Cortex of kidney (tissue), 1 donor: ENCODE measurements at places on chromosomes 2 and 18.

- DNase-seq, result no peak
Observed at GRCh38 chr2:222747526-222748160, 76.2 kb downstream of the MOGAT1 start.

DNA sequence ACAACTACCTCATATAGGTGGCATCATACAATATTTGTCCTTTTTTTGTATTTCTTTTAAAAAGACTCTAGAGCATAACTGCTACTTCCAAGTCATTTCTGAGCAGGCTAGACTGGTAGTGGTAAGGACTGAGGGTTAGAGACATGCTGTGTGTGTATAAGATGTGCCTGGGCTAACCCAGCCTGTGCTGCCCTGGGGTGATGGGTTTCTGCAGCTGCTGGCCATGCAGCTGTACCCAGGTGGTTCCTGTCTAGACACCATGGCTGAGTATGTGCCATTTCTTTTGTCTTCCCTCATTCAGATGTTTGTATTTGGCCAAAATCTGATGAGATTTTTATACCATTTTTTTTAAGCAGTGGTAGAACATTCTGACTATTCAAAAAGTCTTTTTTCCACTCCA is 40.0 kb downstream of the MERTK start:
- no peak for DNase-seq

DNA sequence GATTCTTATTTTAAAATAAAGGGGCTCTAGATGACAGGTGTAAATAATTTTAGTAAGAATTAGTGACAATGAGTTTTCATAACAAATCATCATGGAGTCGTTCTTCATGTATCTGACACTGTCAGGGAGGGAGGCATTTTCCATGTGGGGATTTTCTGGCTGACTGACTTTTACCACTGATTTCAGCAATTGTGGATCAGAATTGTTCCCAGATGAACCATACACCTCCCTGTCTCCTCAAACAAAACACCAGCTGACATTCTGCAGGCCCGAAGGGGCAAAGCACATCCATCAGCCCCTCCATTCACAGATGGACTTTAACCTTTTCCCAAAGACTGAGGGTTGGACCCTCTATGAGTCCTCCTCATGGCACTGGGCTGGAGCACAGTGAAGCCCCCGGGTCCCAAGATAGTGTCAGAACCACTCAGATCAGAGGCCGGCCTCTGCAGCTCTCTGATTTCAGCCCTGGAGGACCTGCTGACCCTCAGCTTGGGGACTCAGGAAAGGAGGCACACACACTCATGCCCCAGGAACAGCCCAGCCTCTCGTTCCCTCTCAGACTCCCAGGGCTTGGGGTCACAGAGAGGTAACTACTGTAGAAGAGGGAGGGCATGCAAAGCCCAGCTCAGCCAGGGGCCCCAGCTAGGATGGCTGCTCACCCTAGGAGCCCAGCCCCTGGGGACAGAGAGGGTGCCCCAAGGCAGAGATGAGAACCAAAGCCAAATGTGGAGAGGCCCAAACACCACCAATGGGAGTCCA is 43.2 kb upstream of the LOXHD1 start:
- no peak for DNase-seq

DNA sequence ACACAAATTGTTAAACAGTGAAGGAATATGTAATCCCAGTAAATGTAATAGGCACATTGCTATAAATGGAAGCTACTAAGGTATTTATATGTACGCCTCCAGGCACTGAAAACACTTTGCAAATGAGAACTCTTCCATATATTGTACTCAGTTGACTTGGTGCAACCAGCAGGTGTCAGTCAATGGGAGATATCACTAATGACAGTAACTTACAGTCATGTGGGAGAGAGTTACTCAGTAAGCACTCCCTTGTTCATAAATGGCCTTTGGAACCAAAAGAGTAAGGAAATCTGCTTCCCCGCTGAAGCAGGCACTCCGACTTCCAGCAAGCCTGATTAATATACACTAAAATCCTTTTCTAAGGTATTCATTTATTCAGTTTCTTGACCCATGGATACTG is 5.9 kb downstream of the MDH1 start:
- DNase-seq, result no peak

DNA sequence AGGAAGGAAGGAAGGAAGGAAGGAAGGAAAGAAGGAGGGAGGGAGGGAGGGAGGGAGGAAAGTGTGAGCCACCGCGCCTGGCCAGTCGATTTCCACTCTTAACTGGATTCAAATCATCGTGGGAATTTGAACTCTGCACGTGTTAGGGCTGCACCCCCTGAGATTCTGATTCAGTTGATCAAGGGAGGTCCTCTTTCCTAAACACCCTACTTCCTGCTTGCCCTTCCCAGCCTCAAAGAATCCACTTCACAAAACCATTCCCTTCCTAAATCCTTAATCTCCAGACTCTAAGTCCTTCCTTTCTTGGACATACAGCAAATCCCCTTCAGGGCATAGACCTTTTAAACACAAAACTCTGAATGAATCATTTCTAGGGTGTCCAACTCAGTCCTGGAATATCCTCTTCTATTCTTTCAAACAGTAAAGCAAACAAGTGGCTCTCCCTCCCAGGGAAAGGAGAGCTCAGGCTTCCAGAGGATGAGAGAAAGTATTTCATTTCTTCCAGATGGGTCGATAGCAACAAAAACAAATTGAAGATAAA is 68.2 kb upstream of the MBOAT2 start:
- DNase-seq, result no peak

- DNase-seq, result no peak
Observed at GRCh38 chr18:46257366-46257765, 153.2 kb downstream of the HAUS1 start.

DNA sequence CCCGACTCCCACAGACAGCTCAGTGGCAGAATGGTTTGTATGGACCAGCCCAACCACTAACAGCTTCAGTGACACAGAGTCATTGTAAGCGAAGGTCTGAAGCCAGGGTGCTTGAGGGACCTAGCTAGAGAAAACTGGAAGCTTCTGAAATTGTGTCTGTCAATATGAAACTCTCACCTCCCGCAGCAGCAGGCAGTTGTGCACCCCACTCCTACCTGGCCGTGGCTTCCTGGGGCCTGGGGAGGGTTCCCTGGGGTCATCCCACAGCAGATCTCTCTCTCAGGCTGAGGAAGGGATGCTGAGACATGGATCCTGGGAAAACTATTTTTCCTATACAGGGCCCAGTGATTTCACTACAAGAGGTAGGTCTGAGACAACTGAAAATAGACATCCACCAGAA is 229.5 kb downstream of the TFCP2L1 start:
- no peak for DNase-seq

- DNase-seq, result no peak
Observed at GRCh38 chr18:14014456-14014855, 99.1 kb upstream of the MC2R start.

DNA sequence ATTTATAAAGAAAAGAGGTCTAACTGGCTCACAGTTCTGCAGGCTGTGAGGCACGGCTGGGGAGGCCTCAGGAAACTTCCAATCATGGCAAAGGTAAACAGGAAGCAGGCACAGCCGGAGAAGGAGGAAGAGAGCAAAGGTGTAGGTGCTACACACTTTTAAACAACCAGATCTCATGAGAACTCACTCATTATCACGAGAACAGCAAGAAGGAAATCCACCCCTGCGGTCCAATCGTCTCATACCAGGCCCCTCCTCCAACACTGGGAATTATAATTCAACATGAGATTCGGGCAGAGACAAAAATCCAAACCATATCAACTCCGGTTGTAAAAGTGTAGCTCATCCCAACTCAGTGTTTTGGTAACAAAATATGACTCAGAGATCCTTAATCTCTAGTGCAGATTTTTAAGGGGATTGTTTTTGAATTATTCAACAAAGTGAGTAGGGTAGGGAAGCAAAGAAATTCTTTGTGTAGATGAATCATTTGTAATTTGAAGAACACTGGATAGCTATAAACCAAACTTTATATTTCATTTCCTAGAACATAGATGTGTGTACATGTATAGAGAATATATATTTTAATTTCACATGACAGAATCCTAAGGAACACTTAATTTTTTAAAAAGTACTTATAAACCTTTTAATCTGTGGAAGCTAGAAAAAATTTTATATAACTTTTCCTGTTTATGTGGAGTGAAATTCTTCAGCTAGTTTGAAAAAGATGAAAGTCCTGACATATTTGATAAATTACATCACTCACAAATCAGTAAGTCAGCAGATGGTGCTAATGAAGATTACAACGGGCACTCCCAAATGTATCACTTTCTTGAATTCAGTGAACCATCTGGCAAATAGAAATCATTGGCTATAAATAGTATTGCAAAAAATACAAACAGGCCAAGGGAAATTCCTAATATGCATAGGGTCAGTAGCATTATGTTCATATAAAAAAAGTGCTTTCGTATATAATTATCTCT is 130.1 kb downstream of the OLA1 start:
- DNase-seq, result no peak

- no peak for DNase-seq
Observed at GRCh38 chr18:8045160-8045883, 478.2 kb downstream of the PTPRM start.

GRCh38 chr2:9118383-9118960 is 88.1 kb upstream of the ASAP2 start:
- DNase-seq, result no peak

GRCh38 chr2:189379287-189379630 is 62.0 kb upstream of the WDR75 start:
- no peak for DNase-seq

GRCh38 chr2:74562126-74562775 is 7.7 kb downstream of the DOK1 start:
- DNase-seq, result no peak

GRCh38 chr2:178761759-178762371 is 45.4 kb downstream of the TTN start:
- no peak for DNase-seq

- no peak for DNase-seq
Observed at GRCh38 chr2:118596620-118597019, 250.8 kb downstream of the EN1 start.

DNA sequence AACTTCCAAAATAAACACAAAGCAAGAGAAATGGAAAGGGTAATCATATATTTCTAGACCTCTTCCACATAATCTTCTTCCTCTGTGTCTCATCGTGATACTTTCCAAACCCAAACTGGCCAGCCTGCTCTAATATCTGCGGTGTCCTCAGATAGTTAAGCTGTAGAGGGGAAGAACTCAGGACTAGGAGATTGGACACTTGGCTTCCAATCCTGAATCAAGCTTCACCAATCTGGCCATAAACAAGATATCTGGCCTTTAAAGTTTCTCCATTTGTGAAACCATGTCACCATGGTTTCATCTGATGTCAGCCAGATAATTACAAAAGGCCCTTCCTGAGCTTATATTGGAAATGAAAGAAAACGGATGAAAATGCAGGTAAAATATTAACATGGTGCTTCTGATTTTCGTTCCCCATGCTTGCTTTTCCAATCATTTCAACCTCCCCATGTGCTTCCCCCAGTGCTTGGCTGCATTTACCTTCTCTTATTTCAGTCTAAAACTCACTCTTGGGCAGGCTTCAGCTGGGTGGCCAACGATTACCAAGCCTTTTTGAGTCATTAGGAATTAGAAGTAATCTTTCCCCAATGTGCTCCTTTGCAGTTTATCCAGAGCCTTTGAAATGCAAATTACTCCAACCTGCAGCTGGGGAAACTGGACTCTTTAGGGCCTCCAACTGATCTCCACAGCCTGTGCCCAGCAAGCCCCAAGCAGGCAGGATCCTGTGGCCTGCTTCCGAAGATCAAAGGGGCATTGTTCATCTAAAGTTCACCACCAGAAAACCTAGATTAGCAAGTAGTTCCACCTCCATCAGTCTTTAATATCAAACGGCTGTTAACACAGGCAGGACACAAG is 44.5 kb upstream of the MYCN start:
- no peak for DNase-seq

- DNase-seq, result no peak
Observed at GRCh38 chr2:675982-676646, 1.1 kb downstream of the TMEM18 start.
